ENCODE measurements at places on chromosomes 16 and 17.
A peak's percentile ranks its signal among the peaks of the same experiment; 100 is the strongest.

DNA sequence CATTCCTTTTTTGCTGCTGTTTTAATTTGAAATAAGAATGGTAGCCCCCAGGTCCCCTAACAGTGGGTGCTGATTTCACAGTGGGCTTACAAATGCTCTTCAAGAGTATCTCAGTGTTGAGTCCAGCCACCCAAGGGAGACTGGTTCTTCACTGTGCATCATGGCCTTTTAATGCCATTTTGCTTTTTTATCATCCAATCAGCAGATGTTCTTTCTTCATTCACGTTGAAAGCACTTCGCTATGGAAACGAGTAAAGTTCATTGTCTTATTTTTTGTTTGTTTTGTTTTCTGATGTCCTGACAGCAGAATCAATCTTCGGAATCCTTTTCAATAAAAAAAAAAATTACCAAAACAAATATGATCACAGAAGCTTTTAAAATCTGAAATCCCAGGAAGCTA, 429.0 kb downstream of the MAF start:
- DNase-seq, result no peak

- no peak for DNase-seq
Observed at GRCh38 chr17:77449908-77450741, 309.4 kb downstream of the SEC14L1 start.

DNA sequence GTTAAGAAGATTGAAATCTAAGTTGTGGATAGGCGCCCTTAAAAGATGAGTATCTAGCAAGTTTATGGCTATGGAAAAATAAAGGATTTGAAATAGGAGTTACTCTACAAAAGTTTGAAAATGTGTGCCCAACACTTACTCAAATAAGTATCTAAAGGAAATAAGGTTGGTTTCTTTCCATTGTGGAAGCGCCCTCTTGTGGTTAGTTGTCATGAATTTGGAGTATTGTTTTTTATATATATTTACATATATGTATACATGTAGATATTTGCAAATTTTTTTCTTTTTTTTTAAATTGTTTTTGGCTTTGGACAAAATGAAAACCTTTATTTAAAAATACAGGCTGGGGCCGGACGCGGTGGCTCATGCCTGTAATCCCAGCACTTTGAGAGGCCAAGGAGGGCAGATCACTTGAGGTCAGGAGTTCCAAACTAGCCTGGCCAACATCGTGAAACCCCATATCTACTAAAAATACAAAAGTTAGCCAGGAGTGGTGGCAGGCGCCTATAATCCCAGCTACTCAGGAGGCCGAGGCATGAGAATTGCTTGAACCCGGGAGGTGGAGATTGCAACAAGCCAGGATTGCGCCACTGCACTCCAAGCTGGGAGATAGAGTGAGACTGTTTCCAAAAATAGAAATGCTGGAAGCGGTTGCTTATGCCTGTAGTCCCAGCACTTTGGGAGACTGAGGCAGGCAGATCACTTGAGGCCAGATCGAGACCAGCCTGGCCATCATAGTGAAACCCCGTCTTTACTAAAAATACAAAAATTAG, 24.0 kb upstream of the VPS4A start:
- DNase-seq, result peak; percentile 82

DNA sequence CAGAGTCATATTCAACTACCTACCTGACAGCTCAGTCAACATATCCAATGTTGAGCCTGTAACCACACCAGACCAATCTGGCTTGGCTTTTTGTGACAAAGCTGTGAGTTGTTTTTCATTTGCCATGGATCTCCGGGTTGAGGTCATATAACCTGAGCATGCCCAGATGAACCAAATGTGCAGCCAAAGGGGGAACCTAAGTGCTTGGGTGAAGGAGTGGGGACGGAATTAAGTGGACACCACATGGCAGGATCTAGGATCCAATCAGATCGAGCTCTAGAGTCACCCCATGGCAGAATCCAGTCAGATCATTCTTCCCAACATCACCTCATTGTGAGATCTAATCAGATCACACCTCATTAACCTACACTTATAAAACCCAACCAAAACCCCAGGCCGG, 258.6 kb downstream of the PHKB start:
- no peak for DNase-seq

- no peak for DNase-seq
Observed at GRCh38 chr16:80158766-80159165, 382.0 kb upstream of the DYNLRB2 start.

DNA sequence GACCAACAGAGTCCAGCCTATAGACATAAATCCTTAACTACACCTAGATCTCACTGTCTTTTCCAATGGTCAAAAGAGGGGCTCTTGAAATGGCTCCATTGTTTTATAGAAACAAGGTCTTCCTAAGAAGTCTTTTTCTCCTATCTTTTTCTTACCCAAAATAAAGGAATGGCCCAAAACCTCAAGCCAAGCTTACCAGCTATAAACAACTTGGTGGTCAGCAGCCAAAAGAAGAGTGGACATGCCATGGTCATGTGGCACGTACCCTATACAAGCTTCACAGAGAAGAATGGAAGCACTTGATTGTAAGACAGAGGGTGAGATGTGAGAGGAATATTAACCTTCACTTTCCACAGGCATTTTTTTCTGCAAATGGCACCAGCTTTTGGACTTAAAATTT, 82.1 kb upstream of the GNAO1 start:
- DNase-seq, result no peak

DNA sequence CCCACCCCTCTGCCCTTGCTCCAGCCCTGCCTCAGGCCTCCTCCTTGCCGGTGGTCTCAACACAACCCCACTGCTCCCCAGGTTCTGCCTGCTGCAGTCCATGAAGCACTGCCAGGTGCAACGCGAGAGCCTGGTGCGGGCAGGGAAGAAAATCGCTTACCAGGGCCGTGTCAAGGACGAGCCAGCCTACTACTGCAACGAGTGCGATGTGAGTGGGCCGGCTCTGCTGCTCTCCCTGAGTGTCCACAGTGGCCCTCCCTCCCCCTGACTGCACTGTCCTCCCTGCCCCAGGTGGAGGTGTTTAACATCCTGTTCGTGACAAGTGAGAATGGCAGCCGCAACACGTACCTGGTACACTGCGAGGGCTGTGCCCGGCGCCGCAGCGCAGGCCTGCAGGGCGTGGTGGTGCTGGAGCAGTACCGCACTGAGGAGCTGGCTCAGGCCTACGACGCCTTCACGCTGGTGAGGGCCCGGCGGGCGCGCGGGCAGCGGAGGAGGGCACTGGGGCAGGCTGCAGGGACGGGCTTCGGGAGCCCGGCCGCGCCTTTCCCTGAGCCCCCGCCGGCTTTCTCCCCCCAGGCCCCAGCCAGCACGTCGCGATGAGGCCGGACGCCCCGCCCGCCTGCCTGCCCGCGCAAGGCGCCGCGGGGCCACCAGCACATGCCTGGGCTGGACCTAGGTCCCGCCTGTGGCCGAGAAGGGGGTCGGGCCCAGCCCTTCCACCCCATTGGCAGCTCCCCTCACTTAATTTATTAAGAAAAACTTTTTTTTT, 1.8 kb upstream of the TMEM88 start:
- no peak for DNase-seq

GRCh38 chr16:11212798-11213196, 43.2 kb downstream of the SOCS1 start:
- no peak for DNase-seq

DNA sequence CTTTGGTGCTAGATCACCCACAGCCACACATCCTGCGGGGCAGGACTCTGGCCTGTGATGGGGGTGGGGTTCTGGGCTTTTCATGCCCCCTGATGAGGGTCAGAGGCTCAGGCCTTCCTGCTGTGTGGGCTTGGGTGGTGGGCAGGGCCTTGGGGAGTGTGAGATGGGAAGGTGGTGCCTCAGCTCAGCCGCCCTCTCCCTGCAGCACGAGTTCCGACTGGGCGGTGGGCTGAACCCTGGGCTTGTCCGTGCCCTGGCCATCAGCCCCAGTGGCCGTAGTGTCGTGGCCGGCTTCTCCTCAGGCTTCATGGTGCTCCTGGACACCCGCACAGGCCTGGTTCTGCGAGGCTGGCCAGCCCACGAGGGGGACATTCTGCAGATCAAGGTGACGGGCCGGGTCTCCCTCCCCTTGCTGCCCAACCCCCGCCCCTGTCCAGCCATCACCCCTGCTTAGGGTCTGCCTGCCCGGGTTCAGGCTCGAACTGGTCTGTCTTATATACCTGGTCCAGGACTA, 6.8 kb upstream of the SERPINF2 start:
- no peak for DNase-seq

DNA sequence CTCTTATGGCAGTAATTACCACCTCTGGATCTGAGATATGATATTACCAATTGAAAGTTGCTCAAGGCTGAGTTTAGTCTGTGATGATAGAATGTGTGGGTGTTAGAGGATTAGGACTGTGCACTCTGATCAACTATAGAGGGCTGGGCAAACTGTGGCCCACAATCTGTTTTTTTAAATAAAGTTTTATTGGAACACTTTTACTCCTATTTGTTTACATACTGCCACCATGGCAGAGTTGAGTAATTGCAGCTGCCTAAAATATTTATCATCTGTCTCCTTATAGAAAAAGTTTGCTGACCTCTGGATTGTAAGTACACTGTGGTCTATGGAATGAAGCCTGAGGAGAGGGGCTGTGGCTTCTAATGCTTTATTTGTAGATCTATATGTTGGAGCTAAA, 71.5 kb upstream of the N4BP1 start:
- no peak for DNase-seq

DNA sequence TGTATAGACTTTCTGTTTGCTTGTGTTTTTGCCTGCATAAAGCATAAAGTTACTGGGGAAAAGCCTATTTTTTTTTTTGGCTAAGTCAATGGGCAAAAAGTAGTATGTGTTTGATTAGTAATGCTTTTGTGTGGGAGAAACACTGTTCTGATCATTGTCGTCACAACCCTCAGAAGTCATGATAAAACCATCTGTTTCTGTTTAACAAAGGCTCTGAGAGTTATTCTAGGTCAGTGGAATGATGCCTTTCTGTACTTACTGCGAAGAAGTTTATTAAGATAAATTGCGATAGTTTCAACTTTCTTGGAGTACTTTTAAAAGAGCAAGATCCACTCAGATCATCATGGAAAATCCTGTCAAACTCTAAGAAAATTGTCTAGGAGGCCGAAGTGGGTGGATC, 80.9 kb downstream of the PRKCA start:
- DNase-seq, result no peak

Data from erythroblast (primary cell).